ENCODE measurements at places on chromosomes 11 and 22.

DNA sequence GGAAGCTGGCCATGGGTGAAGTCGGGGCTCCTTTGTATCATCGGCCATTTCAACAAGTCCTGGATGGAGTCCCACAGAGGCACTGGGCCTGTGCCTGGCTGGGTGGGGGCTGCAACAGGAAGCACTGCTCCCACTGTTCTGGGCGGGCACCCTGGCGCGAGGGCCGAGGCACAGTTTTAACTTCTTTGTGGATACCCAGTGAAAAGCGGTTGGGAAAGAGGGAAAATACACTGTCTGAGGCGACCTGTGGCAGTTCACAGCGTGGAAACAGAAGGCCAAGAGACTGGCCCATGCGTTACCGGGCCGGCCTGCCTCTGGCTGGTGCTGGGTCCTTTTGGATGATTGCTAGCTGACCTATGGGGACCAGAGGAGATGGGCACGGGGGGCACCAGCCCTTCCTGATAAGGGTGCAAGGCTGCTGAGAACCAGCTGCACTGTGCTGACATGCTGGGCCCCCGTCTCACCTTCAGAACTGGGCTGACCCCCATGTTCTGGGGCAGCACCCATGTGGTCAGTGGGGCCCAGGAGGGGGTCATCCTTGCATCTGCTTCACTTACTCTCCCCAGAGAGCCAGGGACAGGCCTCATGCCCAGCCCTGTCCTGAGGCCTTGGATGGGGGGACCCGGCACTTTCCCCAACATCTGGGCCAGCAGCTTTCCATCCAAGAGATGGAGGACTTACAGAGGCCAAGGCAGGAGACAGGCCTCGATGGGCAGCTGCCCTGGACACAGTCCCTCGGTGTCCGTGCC, 4.2 kb downstream of the OVOL1 start:
- no peak overlapping the region for H3K27ac ChIP-seq
- H3K4me1 ChIP-seq = peaks cover 17% of the 10 kb centered on the region
- DNase-seq = no peak
- H3K27me3 ChIP-seq = peaks cover 19% of the 10 kb centered on the region
- H3K36me3 ChIP-seq = no peaks in the 10 kb centered on the region

DNA sequence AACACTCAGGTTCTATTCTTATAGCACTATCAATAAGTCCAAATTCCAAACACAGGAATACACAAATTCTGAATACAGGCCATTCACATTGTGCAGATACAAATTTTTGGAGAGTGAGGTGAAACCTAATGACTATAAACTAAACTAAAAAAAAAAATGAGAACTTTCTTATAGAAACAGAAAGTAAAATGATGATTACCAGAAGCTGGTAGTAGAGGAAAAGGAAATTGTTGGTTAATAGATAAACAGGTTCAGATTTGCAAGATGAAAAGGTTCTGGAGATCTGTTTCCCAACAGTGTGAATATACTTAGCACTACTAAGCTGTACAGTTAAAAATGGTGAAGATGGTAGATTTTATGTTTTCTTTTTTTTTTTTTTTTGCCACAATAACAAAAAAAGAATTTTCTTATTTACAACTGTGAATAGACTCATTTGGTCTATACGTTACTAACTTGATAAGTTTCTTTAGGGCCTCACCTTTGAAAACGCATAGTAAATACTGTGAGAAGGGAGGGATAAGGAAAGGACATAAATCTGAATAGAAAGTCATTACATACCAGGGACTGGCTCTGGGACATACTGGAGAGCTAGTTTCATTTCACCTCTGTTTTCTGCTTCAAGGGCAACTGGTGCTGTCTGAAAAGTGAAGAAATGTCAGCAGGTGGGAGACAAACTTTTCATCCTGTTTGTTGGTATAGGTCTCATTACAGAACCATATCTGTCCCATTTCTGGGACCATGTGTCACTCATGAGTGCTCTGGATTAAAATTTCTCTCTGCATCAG, 14.2 kb upstream of the CCDC89 start:
- H3K27me3 ChIP-seq = no peaks in the 10 kb centered on the region
- peaks cover 48% of the 10 kb centered on the region for H3K36me3 ChIP-seq
- peaks cover 31% of the 10 kb centered on the region for H3K4me1 ChIP-seq
- no peak overlapping the region for H3K27ac ChIP-seq

- H3K27me3 ChIP-seq = peaks cover 15% of the 10 kb centered on the region
- H3K4me1 ChIP-seq = peaks cover 12% of the 10 kb centered on the region
- no peaks in the 10 kb centered on the region for H3K36me3 ChIP-seq
- no peak for DNase-seq
These were observed 1.2 kb downstream of the FOLR2 start for GRCh38 chr11:72217841-72218240.

GRCh38 chr22:21791635-21792625, 56.3 kb upstream of the YPEL1 start:
- H3K27ac ChIP-seq = peak overlapping the region; percentile 14
- no peak overlapping the region for H3K4me3 ChIP-seq
- H3K36me3 ChIP-seq = peaks cover 9% of the 10 kb centered on the region
- peaks cover 10% of the 10 kb centered on the region for H3K4me1 ChIP-seq
